NCI-H1436 treated with DMSO at 0.1 percent for 48 hours (cell line): ENCODE measurements at places on chromosomes 2 and 18.

DNA sequence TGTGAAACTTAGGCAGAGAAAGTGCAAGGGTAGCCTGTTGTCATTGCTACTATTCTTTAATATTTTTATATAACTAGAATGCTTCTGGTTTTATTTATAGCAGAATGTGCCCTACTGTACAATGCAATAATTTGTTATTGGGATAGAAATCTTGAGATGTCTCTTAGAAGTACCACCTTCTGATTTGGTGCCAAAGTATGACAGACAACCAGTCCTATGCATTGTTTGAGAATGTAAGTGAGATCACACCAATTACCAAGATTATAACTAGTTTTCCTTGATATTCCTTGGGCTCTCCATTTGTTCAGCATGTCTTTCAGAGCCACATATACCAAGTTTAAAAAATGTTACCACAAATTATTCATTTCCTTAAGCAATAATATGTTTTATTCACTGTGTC lies 399.7 kb downstream of the CPS1 start:
- DNase-seq: no peak

DNA sequence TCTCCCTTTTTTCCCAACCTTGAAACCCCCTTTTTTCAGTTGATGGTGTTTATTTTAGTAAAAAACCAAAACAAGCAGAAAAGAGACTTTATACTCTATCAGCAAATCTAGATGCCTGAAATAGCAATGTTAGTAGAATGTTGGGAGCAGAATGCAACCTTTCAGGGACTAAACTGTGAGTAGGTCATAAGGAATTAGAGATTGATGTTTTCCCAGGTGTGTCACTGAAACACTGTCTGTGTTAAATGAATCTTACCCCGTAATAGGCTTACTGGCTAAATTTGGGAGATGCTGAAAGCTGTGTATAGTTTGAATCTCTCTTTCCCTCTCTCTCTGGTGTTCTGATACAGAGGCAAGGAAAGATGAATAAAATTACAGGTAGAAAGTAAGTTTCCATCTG lies 43.8 kb downstream of the AGFG1 start:
- DNase-seq: no peak

DNA sequence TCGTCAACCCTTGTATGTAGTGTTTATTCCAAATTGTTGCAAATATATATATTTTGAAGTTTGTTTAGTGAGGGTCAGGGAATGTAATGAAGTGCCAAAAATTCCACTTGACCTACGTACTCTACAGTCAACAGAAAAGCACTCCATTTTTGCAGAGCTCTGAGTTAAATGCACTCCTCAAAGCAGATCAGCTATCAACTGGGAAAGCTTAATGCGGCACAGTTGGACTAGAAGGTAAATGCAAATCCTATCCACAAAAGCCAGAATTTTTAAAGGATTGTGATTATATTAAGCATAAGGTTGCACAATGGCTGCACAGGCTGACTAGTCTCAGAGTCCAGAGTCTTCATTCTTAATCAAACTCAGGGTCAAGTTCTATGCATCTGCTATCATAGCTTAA lies 577.1 kb downstream of the ARHGAP15 start:
- no peak for DNase-seq

- DNase-seq: no peak
Measured at GRCh38 chr2:1154710-1155594, 204.3 kb downstream of the SNTG2 start.

GRCh38 chr2:228094377-228094921 lies 87.0 kb downstream of the SPHKAP start:
- no peak for DNase-seq

DNA sequence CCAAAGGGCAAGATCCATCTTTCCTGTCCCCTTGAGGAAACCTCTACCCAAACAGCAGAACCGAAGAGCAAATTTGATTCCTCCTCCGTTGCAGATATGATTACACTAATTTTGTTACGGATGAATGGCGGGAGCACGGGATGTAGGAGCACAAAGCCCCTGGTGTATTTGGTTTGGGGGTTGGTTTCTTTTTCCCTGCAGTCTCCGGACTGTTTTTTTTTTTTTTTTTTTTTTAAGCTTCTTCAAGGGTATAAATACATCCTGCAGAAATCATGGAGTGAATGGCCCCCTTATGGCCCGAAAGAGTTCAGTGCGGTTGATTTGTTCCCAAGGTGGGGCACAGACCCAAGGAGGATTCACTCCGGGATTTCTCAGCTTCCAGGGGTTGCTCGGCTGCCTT lies 135.3 kb upstream of the SH3BP4 start:
- DNase-seq: no peak

- no peak for DNase-seq
Measured at GRCh38 chr2:172387361-172387760, 40.0 kb upstream of the ITGA6 start.

DNA sequence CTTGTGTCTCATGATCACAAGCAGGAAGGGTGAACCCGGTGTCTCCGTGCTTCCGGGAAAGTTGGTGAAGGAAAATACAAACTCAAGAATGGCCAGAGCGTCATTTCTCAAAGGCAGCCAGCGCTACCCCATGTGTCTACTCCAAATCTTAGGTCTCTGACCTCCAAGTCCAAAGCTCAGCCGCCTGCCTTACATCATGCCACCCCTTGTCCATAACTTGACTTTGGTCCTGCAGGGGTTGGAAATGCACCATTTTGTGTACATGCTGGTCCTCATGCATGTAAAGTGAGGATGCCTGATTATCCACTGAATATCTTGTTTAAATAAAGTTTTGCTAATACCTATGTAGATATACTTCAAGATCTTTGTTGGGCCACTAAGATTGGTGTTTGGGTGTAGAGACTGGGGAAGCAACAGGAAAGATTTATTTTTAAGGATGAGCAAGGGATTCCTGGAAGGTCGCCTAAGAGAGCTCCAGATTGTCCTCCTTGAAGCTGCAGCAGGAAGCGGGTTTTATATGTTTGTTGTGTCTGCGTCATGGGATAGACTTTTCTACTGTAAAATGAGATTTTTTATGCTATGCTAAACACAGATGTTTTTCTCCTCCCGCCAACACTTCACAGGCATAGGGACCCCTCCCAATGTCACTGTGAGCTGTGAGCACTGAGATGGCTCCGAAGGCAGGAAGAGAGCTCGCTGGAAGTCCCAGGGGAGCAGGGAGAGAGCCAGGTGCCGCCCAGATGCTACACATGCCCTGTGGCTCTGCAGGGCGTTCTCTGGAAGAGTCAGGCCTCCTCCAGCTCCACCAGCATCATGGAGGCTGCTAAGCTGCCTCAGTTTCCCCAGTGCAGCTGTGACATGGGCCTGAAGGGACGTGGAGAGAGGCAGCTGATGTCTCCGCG lies 176.2 kb upstream of the HDAC4 start:
- no peak for DNase-seq

- DNase-seq: no peak
Measured at GRCh38 chr2:46258937-46259776, 38.0 kb upstream of the EPAS1 start.

DNA sequence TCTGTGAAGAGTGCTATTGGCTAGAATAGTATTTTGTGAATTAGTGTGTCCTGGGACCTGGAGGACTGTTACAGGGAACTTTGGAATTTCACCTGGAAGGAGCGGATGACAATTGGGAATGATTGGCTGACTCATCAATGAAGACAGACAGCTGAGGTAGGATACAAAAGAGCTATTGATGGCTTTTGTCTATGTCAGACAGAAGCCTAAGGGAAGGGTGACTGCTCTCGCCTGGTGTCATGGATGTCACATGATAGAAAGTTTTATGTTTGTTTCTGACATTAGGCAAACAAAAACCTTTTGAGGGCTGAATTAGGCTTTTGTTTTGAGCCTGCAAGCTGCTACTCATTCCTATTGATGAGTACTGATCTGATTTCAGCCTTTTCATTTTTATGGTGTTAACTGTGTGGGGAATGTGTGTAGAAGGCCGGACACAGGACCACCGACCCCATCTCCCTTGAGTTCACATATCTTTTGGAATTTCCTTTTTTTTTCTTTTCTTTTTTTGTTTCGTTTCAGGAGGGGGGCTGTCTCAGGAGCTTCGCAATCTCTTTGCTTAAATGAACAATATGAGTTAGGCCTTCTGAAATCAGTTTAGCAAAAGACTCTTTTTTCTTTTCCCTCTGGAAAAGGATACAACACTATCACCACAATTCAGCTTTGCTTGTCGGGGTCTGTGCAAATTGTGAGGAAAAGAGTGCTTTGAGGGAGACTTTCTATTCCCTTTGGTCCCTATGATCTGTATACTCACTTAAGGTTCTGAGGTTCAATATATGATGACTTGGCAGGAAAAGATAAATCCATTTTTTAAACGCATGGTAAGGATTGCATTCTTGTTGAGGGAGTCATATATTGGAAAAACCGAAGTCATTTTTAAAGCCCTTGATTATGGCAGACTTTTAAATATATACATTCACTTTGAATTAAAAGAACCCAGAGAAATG lies 207.9 kb upstream of the FIGN start:
- no peak for DNase-seq
